ENCODE measurements at places on chromosomes 16 and 17.

GRCh38 chr16:23383881-23384280, 69.1 kb downstream of the COG7 start:
- no peak for DNase-seq

DNA sequence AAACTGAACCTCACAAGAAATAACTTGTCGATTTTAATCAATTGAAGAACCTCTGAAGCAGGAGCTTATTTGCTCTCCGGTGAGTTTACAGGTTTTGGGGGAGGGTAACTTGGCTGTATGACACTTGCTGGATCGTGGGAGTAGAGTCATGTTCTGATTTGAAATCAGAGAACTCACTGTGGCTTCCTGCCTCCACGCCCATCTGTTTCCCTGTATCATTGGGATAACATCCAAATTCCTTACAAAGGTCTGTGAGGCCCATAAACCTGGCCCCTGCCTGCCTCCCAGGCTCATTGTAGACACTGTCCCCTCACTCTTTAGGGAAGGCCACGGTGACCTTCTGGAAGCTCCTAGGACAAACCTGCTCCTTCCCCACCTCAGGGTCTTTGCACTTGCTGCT, 48.3 kb downstream of the C17orf67 start:
- DNase-seq, result no peak

- no peak for DNase-seq
Measured at GRCh38 chr16:27595475-27595874, 45.5 kb downstream of the KATNIP start.

DNA sequence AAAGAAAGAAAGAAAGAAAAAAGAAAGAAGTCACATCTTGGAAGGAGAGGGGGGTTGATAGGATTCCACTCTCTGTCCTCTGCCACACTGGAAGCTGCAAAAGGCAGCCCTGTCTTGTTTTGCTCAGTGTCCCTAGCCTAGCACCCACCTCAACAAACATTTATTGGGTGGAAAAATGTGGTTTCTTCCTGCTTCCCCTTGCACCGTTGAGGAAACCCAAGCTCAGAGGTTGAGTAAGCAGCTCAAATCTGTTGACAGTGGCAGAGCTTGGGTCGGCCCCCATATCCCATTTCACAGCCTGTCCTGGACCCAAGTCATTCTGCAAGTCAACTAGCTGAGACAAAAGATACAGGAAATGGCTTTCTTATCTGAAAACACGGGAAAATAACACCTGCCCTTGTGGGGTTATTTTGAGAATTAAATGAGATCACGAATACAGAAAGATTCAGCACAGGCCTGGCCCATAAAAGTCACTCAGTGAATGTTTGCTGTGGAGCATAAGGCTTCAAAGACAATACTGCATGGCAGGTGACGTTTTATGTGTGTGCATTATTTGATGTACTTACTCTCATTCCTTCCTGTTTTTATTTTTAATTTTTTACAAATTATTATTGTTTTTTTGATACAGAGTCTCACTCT, 63.6 kb downstream of the SCNN1B start:
- DNase-seq, result no peak

GRCh38 chr17:83149029-83149725, 69.8 kb downstream of the METRNL start:
- no peak for DNase-seq
